ENCODE measurements at places on chromosomes 6 and 20.

- peak; percentile 91 for DNase-seq
Measured at GRCh38 chr20:25237610-25238318, 10.1 kb upstream of the PYGB start.

GRCh38 chr20:52619101-52619500 lies 353.1 kb upstream of the TSHZ2 start:
- DNase-seq = no peak

DNA sequence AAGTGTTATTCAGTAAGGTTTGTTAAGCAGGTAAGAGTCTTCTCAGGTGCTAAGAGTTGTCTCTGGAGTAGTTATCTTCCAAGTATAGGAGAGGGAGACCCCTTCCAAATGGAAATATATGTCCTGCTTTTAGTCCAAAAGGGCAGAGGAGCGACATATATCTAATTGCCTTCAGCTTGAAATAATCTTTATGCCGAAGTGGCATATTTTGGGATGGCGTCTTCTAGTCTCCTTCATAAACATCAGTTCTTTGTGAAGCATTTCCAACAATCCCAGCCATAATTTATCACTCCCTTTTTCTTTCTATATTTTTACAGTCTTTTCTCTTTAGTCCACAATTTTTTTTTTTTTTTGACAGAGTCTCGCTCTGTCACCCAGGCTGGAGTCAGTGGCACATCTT lies 6.0 kb downstream of the TMC2 start:
- DNase-seq = no peak

- DNase-seq = no peak
Measured at GRCh38 chr6:165034271-165034741, 275.1 kb downstream of the C6orf118 start.

DNA sequence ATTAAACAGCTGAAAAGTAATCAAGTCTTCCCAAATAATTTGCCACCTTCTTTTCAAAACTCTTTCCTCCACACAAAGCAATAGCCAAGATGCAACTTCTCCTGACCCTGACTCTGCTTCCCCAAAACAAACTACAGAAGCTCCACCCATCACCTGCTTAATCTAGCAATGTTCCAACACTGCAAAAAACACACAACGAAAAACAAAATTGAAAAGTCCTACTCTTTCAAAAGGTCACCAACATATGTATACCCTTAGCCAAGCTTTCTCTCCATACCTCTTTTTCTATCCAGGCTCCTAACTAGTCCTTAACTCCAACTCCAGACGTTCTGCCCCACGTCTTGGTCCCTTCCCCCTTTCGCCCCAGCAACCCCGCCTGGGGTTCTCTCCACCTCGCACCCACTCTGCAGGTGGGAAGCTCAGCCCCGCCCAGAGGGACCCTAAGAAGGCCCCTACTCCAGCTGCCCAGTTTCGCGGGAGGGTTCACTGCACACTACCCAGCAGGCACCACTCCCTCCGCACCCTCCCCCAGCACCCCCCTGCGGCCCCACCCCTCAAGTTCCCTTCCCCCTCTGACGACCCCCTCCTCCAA lies 717 bp downstream of the CSNK2A1 start:
- no peak for DNase-seq

DNA sequence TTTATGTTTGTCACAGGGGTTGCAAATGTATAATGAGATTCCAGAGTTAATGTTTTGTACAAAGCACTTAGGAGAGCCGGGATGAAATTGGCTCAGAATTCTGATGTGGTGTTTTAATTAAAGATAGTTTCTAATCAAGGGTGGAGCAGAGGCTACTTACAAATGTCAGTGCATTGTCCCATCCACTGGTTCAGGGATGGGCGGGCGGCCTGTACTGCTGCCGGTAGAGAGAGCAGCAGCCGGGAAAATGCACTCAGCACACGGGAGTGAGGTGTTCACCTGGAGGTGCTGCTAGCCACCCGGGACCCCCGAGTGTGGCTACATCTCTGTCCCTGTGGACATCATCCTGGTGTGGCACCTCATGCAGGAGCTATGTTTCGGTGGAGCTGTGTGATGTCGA lies 193.3 kb downstream of the QKI start:
- DNase-seq = no peak

DNA sequence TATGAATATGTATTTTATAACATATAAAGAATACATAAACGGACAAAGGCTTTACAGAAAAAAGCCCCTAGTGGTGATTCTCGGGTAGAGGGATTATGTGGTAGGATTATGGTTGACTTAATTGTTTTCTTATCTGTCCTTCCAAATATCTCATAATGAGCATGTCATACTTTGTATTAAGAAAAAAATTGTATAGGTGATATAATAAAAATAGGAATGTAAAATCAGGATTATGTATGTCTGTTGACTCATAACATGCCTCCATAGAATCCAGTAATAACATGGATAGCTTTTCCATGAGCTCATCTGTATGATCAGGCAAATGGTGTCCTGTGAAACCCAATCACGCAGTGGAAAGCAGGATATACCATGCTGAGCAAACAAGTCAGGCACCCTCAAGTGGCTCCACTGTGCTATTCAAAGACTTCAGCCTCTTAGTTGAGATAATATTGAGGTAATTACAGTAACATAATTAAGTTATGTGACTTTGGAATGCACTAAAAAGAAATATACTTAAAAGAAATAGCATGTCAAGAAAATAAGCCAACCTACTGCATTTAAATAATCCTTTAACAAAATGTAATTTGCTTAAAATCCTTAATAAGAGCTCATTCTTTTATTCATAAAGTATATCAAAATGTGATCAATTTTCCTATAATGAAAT lies 39.6 kb upstream of the PRELID3B start:
- no peak for DNase-seq

DNA sequence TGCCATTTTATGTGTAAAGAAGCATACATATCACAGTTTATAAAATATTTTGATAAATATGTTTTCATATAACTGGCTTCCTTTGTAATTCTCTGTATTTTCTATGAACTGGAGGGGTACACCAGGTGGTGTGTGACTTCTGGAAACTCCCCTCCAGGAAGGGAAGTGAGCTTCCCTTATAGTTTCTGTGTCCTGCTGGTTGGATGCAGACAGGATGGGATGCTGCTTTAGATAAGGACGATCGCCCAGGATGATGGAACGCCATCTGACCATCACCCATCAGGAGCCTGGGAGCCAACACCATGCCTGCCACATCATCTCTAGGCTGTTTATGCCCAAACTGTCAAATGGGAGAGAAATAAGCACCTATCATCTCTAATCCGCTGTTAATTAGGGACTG lies 66.1 kb downstream of the SULF2 start:
- no peak for DNase-seq

DNA sequence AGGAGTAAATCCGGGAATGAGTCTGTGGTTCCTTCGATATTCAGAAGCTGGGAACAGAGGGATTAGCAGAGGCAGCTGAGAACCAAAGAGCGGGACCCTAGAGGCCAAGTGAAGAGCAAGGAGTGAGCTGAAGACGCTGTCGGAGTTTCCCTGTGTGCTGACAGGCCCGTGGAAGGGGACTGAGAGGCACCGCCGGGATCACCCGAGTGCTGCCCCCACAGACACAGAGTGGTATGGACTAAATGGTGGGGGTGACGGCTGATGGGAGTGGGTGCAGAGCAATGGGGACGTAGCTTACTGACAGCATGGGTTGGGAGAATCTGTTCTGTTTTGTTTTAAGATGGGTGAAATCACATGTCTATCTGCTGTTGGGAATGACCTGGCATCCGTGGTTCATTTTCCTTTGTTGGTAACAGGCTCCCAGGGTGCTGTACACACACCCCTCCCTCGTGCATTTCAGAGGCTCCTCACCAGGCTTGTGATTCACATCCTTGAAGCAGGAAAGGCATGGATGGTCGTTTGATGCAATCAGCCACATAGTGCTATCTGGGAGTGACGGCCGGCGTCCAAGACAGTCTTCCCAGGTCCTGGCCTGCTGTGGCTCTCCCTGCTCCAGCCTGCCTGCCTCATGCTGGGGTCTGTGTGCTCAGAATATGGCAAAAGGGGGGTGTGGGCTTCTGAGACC lies 97.4 kb downstream of the THBS2 start:
- DNase-seq = no peak

- no peak for DNase-seq
Measured at GRCh38 chr20:18289306-18289705, 979 bp downstream of the ZNF133 start.

- DNase-seq = no peak
Measured at GRCh38 chr6:161360520-161360919, 86.7 kb upstream of the AGPAT4 start.

DNA sequence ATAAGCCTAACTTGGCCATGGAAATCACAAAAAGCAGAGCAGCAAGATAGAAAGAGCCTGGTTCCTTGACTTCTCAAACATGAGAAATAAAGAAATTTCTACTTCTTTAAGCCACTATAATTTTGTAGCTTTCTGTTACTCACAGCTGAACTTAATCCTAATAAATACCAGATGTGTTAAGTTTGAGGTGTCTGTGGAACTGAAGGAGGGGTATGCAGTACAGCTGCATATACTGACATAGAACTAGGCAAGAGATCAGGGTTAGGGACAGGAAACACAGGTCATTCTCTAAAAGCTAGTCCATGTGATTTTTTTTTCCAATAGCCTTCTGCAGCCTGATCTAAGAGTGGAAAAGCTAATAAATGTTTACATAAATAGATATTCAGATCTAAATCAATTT lies 123.9 kb downstream of the COL12A1 start:
- DNase-seq = no peak

- no peak for DNase-seq
Measured at GRCh38 chr6:45253453-45253852, 74.7 kb upstream of the RUNX2 start.

DNA sequence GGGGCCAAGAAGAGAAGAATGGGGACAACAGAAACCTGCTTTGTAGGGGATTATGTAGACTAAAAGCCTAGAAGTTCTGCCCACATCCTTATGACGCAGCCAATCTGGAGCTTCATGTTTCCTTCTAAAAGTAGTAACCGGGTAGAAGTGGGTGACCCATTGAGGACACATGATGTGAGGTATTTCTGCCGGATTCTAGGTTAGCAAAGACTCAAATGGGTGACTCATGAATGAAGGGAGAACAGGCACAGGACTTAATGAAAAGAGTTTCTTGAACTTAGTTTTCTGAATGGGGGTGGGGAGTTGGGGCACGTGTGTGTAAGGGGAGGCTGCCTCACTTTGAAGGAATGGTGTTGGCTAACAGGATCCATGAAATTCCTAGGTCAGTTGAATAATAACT lies 68.8 kb downstream of the CDS2 start:
- peak; percentile 38 for DNase-seq

DNA sequence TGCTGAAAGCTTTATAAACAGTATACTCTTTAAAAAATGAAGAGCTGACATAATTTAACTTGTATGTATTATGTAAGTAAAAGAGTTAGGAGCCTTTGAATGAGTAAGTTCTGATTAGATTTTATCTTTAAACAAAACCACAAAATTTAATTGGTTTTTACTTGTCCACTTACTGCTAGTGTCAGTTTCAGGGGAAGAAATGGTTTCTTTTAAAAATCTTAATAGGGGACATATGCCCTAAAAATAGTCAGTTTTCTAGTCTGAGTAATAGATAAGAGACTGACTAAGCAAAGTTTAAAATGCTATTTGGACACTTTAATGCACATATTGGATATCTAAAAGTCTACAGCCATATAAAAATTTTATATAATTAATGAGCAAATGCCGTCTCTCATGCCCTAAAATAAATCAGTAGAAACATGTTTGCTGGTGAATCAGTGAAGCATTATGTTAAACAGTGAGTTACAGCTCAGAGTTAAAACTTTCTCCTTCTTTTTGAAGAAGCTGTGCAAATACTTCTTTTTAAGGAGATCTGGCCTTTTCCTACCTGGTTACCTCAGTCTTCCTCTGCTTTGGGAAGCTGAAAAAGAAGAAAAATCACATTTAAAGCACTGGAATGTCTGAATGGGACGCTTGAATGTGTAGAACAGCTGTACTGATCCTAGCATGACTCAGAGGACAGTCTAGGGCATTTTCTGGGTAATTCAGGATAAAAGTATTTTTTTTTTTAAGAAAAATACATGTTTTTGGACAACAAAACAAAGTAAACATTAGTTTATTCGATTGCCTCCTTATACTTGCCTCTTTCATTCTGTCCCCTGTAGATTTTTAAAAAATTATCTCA lies 55.3 kb downstream of the CDH26 start:
- DNase-seq = no peak

- DNase-seq = no peak
Measured at GRCh38 chr6:33714385-33715040, 3.0 kb upstream of the UQCC2 start.

- no peak for DNase-seq
Measured at GRCh38 chr6:24936641-24937317, 1.0 kb upstream of the RIPOR2 start.

DNA sequence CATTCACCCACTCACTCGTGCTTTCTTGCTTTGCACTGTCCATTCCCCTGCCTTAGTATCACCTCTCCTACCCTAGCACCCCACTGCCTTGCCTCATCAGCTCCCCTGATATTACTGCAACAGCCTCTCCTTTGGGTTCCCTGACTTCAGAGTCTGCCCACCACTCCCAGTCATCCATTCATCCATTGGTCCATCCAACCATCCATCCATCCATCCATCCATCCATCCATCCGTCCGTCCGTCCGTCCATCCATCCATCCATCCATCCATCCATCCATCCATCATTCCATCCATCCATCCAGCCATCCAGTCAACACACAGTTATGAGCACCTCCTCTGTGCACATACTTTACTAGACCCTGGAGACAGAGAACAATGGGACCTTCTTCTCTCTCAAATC lies 22.9 kb upstream of the FAM83D start:
- DNase-seq = no peak

- DNase-seq = no peak
Measured at GRCh38 chr6:166360243-166361076, 18.1 kb upstream of the SFT2D1 start.

DNA sequence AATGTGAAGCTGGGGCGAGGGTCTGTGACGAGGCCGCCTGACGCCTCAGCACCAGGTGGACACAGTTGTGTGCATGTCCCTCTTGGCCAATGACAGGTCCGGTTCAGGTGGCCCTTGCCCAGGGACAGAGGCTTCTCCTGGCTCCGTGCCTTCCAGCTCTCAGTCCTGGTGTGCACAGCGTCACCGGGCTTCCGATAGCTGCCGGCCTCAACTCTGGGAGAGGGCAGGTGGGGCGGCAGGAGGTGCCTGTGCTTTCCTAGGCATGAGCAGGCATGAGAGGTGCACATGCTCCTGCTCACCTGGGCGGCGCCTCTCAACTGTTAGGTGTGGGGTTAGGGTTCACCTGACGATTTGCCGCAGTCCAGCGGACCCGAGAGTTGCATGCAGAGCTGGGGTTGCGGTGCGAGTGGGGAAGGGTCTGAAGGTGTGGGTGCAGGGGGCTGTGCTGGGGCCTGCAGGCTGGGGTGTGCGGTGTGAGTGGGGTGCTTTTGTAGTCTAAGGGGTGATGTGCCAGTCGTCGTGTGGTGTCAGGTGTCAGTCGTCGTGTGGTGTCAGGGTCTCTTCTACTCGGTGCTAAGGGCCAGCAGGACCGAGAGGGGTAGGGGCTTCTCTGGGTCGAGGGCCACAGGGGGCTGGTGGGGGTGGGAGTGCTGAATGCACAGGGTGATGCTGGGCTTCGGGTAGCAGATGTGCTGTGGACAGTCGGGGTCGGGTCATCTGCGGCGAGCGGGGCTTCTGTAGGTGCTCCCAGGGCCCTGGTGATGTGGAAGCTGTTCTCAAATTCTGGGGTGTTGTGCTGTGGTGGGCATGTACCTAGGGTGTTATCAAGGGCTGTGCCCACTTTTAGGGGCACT lies 3.8 kb upstream of the SOX18 start:
- no peak for DNase-seq

- no peak for DNase-seq
Measured at GRCh38 chr6:157562997-157563396, 182.0 kb downstream of the ZDHHC14 start.

GRCh38 chr20:50312682-50313521 lies 122.3 kb downstream of the CEBPB start:
- DNase-seq = no peak

GRCh38 chr6:22506496-22506895 lies 62.9 kb upstream of the HDGFL1 start:
- DNase-seq = no peak

Measured in epithelial cell of proximal tubule (primary cell).